Stomach (tissue), 19 donors: ENCODE measurements at places on chromosomes 7 and 10. TPM values are rescaled to one million over a fixed set of nuclear protein-coding genes. Genes with fewer than 3 reads are reported as not detected.
A peak's percentile ranks its signal among the peaks of the same experiment; 100 is the strongest.

DNA sequence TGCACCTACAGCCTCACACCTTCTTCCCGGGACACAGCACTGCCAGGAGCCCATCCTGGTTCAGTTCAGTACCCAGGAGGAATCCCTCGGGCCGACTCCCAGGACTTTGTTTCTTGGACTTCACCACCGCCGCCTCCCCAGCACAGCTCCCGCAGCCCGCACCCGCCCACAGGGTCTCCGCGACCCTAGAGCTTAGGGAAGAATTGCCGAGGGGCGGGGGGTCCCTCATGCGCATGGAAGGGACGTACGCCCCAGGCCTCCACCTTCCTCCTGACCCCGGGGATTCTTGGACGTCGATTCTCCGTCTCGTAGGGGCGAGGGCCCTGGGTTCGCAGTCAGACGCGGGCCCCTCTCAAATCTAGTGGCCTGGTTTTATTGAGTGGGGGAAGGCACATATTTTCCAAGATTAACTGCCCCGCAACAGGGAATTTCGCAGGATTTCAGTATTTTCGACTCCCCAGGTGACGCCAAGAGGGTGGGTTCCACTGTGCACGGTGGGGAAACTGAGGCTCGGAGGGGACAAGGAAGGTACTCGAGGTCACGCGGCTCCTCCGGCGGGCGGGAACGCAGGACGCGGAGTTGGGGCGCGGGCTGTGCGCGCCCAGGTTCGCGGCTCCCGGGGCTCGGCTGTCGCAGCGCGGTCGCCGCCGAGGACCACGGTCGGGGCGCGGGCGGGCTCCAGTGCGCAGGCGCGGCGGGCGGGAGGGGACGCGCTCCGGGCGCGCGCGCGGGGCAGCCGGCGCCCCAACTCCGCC, at the start of gene ADCY1:
ADCY1 (plus strand) TSS at position 708 of the 755 bp plus-strand sequence. CDS start 176 bp downstream, outside the sequence.
- peaks cover 23% of the 10 kb centered on the region for H3K4me1 ChIP-seq
- H3K36me3 ChIP-seq: no peaks in the 10 kb centered on the region
- DNase-seq: peak; percentile 57
- peak within 1 kb of the TSS; percentile 72 for H3K4me3 ChIP-seq

DNA sequence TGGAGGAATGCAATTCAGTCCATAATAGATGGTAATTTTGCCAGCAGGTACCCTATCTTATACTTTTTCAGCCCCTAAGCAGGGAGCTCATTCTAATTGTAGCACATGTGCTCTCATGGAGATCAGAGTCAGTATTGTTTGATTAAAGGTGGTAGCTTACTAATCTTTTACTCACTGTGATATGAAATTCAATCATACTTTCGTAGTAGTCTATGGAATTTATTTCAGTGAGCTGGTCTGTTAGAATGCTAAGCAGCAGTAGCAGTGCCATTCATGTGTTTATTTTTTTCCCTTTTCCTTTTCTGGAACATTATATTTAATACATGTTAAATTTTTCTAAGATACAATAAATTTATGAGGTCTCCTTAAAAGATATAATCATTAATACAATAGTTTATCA, 109.0 kb downstream of the ST7 start:
- H3K27me3 ChIP-seq: no peaks in the 10 kb centered on the region
- no peak overlapping the region for H3K27ac ChIP-seq
- no peak overlapping the region for H3K4me3 ChIP-seq
- H3K4me1 ChIP-seq: no peaks in the 10 kb centered on the region

GRCh38 chr7:138025215-138026186, 23.6 kb upstream of the CREB3L2 start:
- no peak overlapping the region for H3K4me3 ChIP-seq
- no peaks in the 10 kb centered on the region for H3K27me3 ChIP-seq
- H3K27ac ChIP-seq: no peak overlapping the region
- H3K36me3 ChIP-seq: no peaks in the 10 kb centered on the region
- no peaks in the 10 kb centered on the region for H3K4me1 ChIP-seq
- DNase-seq: no peak

SEC24C gene
- total RNA-seq: 58.8 TPM

DNA sequence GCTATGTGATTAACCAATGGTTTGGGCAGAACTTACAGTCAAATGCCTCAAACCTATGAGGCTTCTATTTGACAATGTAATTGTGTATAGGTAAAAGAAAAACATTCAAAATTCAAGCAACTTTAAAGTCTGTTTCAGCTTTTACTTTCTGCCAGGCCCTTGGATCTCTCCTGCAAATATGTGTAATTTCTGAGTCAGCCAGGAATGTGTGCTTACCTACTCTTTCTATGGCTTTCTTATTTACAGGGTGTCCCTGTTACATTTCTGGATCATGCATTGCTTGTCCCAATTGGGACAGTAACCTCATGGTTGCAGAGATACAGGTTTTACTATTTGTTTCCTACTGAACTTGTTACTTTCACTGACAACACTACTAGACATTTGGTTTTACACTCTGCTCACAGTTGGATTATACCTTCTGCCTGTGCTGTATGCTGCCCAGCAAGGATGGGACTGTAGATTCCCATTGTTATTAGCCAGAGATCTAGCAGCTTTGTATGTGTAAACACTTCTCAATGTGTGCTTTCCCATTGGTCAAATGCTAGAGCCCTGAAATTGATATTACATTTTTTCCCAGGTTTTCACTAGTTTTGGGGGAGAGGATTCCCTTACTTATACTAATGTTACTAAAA, 355.3 kb downstream of the ARL4A start:
- no peak for DNase-seq
- H3K27ac ChIP-seq: no peak overlapping the region
- H3K4me1 ChIP-seq: no peaks in the 10 kb centered on the region
- H3K27me3 ChIP-seq: no peaks in the 10 kb centered on the region

DNA sequence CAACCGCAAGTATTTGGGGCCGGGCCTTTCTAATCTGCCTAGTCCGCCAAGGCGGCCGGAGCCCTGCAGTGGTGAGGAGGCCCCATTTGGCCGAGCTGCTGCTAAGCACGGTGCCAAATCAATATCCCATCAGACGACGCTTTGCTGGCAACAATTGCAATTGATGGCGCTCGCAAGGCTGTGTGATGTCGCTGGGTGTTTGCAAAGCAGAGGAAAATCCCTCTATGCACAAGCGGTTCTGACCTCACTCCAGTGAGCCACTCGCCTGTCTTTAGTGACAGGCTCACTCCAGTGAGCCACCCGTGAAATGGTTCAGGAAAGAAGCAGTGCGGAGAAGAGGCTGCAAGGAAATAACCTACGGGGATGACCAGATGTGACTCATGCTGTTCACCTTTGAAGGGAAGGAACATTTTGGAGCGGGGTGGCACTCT, 18.3 kb upstream of the PDE1C start:
- H3K27me3 ChIP-seq: no peaks in the 10 kb centered on the region
- H3K4me3 ChIP-seq: no peak overlapping the region
- peak; percentile 4 for DNase-seq
- peaks cover 8% of the 10 kb centered on the region for H3K4me1 ChIP-seq

- DNase-seq: peak; percentile 75
- no peaks in the 10 kb centered on the region for H3K27me3 ChIP-seq
- H3K36me3 ChIP-seq: peaks cover 47% of the 10 kb centered on the region
- no peak overlapping the region for H3K4me3 ChIP-seq
Measured at GRCh38 chr10:33265621-33266020, 68.8 kb downstream of the NRP1 start.

- DNase-seq: no peak
- peaks cover 17% of the 10 kb centered on the region for H3K36me3 ChIP-seq
- no peaks in the 10 kb centered on the region for H3K27me3 ChIP-seq
- no peak overlapping the region for H3K27ac ChIP-seq
Measured at GRCh38 chr7:105131033-105131656, 117.1 kb downstream of the KMT2E start.

DNA sequence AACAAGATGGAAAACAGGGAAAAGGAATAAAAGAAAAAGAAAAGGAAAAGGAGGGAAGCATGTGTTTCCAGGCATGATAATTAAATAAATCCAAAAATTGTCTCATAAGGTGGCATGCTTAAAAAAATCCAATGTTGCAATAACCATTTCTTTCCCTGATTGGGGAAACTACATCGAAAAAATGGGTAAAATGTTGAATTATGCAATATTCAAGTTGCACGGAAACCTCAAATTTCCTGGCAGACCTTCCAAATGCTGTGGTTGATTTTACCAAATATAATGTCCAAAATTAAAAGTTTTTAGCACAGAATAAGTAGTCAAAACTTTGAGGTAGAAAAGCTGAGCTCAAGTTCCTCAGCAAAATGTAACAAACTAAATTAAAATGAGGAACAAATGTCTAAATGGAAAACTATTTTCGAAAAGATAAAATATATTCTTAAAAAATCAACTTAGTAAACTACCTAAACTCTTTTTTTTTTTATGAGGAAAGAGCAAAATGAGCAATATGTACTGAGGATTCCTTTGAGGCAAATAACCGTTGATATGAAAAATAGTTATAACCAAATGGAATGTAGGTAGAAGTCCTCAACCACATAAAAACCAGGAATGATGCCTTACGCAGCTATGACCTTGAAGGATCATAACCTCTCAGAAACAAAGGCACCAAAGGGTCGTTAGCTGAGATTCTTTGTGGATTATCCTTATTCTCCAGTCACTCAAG, 52.6 kb downstream of the MACC1 start:
- H3K4me3 ChIP-seq: no peak overlapping the region

ENKUR gene
- not detected for total RNA-seq

DNA sequence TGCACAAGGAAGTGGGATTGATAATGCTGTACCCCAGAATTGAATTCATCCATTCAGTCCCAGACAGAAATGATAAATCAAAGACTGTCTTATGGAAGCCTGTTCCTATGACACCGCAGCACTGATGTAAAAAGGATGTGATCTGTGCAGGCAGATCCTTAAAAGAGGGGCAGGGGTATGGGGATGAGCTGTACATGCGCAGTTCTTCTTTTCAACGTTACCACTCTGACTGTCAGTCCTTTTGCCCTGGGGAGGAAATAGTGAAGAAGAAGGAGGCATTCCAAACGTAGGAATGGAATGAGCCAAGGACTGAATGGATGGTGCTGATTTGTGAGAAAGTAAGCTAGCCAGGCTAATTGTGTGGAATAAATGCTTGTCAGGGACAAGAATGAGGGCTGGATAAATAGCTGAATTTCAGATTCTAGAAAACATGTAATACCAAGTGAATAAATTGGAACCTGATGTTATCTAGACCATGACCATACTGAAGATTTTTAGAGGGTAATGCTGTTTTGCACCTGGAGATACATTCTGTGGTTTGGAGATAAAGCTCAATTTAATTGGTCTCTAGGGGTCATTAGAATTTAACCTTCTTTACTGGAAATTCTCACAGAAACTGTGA, 509.3 kb downstream of the SORCS3 start:
- no peaks in the 10 kb centered on the region for H3K36me3 ChIP-seq
- H3K4me1 ChIP-seq: no peaks in the 10 kb centered on the region
- H3K27me3 ChIP-seq: no peaks in the 10 kb centered on the region

SLIT1 gene
- 2.9 TPM for total RNA-seq

- no peak overlapping the region for H3K27ac ChIP-seq
- peak; percentile 32 for DNase-seq
- no peaks in the 10 kb centered on the region for H3K36me3 ChIP-seq
- peaks cover 16% of the 10 kb centered on the region for H3K27me3 ChIP-seq
- H3K4me1 ChIP-seq: no peaks in the 10 kb centered on the region
Measured at GRCh38 chr10:6607182-6607581, 27.1 kb upstream of the PRKCQ start.

DNA sequence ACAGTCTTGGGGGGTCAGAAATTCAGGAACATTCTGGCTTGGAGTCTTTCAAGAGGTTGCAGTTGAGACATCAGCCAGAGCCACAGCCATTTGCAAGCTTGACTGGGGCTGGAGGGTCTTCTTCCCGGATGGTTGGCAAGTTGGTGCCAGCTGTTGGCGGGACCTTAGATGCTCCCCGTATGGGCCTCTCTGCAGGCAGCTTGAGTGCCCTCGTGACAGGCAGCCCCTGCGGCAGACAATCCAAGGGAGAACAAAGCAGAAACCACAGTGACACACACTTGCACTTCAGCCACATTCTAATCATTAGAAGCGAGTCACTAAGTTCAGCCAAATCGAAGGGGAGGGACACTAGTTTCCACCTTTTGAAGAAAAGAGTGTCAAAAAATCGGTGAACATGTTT, 59.4 kb upstream of the MXI1 start:
- H3K27ac ChIP-seq: no peak overlapping the region
- DNase-seq: no peak
- H3K27me3 ChIP-seq: no peaks in the 10 kb centered on the region
- H3K4me3 ChIP-seq: no peak overlapping the region
- H3K4me1 ChIP-seq: peaks cover 13% of the 10 kb centered on the region

GRCh38 chr10:74896788-74897527, 70.6 kb downstream of the KAT6B start:
- DNase-seq: no peak
- H3K4me3 ChIP-seq: no peak overlapping the region
- peak overlapping the region; percentile 30 for H3K27ac ChIP-seq
- peaks cover 26% of the 10 kb centered on the region for H3K4me1 ChIP-seq
- H3K36me3 ChIP-seq: no peaks in the 10 kb centered on the region

DNA sequence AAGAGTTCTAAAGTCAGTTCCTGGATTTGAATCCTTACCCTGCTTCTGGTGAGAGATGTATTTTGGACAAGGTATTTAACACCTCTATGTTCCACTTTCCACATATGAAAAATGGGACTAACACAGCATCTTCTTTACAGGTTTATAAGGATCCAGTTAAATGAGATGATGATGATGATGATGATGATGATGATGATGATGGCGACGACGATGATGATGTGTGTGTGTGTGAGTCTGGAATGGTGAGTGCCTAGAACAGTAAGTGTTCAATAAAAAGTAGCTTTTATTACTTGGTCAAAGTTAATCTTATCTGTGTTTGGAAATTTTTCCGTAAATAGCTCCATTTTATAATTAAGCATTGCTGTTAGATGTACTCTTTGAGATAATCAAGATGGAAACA, 248.3 kb upstream of the SLC26A5 start:
- H3K27ac ChIP-seq: no peak overlapping the region
- H3K36me3 ChIP-seq: no peaks in the 10 kb centered on the region
- no peaks in the 10 kb centered on the region for H3K27me3 ChIP-seq
- no peak for DNase-seq
- H3K4me1 ChIP-seq: no peaks in the 10 kb centered on the region

GRCh38 chr7:5624386-5625365, 156.8 kb downstream of the RNF216 start:
- H3K27me3 ChIP-seq: no peaks in the 10 kb centered on the region
- peaks cover 57% of the 10 kb centered on the region for H3K36me3 ChIP-seq
- DNase-seq: no peak
- no peak overlapping the region for H3K4me3 ChIP-seq
- H3K27ac ChIP-seq: no peak overlapping the region
- H3K4me1 ChIP-seq: peaks cover 17% of the 10 kb centered on the region

HMX3 gene
- total RNA-seq: not detected

GRCh38 chr7:109158246-109158645, 588.6 kb downstream of the DNAJB9 start:
- no peaks in the 10 kb centered on the region for H3K36me3 ChIP-seq
- H3K4me3 ChIP-seq: no peak overlapping the region
- no peak overlapping the region for H3K27ac ChIP-seq
- H3K4me1 ChIP-seq: no peaks in the 10 kb centered on the region

- no peak for DNase-seq
- H3K4me1 ChIP-seq: no peaks in the 10 kb centered on the region
- H3K27ac ChIP-seq: no peak overlapping the region
- H3K4me3 ChIP-seq: no peak overlapping the region
Measured at GRCh38 chr10:8979976-8980375, 925.5 kb downstream of the GATA3 start.
